CD4-positive, alpha-beta T cell (primary cell): ENCODE measurements at places on chromosomes 5 and 9. TPM values are rescaled to one million over a fixed set of nuclear protein-coding genes. Genes with fewer than 3 reads are reported as not detected.

FNIP1 gene
- total RNA-seq = 34.5 TPM

FXN gene
- 12.2 TPM for total RNA-seq

- no peak overlapping the region for H3K27ac ChIP-seq
- no peaks in the 10 kb centered on the region for H3K27me3 ChIP-seq
- H3K36me3 ChIP-seq = no peaks in the 10 kb centered on the region
- peaks cover 25% of the 10 kb centered on the region for H3K4me1 ChIP-seq
- no peak for DNase-seq
- H3K4me3 ChIP-seq = no peak overlapping the region
Measured at GRCh38 chr5:172008689-172009141, 2.3 kb upstream of the FBXW11 start.

GRCh38 chr5:172890659-172891058 lies 56.6 kb downstream of the ERGIC1 start:
- no peak overlapping the region for H3K4me3 ChIP-seq
- H3K4me1 ChIP-seq = peaks cover 4% of the 10 kb centered on the region
- peaks cover 22% of the 10 kb centered on the region for H3K36me3 ChIP-seq
- no peak overlapping the region for H3K27ac ChIP-seq
- H3K27me3 ChIP-seq = no peaks in the 10 kb centered on the region

GRCh38 chr5:17426104-17426749 lies 71.8 kb upstream of the TAF11L2 start:
- no peak overlapping the region for H3K4me3 ChIP-seq
- no peaks in the 10 kb centered on the region for H3K36me3 ChIP-seq
- H3K4me1 ChIP-seq = no peaks in the 10 kb centered on the region
- DNase-seq = no peak
- H3K27me3 ChIP-seq = no peaks in the 10 kb centered on the region
- no peak overlapping the region for H3K27ac ChIP-seq

- no peak overlapping the region for H3K27ac ChIP-seq
- H3K27me3 ChIP-seq = no peaks in the 10 kb centered on the region
- peaks cover 8% of the 10 kb centered on the region for H3K36me3 ChIP-seq
- H3K4me1 ChIP-seq = peaks cover 6% of the 10 kb centered on the region
- H3K4me3 ChIP-seq = no peak overlapping the region
- no peak for DNase-seq
Measured at GRCh38 chr9:137682428-137683105, 63.8 kb downstream of the EHMT1 start.

SV2C gene
- total RNA-seq = 0.08 TPM

TEK gene
- not detected for total RNA-seq

- no peaks in the 10 kb centered on the region for H3K4me1 ChIP-seq
- DNase-seq = no peak
- no peak overlapping the region for H3K27ac ChIP-seq
- no peak overlapping the region for H3K4me3 ChIP-seq
- no peaks in the 10 kb centered on the region for H3K36me3 ChIP-seq
Measured at GRCh38 chr9:14882090-14882489, 28.1 kb downstream of the FREM1 start.

DNA sequence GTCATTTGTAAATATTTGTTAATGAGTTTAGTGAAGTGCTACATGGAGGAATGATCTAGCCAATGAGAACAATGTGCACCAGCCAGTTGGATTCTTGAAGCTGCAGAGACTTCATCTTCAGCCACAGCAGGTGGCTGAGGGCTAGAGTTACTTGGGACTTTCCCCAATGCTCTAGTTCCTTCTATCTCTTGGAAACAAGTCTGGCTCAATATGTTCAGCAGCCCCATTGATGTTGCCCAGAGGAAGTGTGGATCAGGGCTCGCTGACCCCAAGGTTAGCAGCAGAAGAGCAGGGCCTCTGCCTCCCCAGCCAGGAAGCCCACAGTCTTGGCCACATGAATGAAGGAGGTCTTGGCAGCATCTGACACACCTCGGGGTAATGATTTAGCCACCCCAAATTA lies 117.5 kb downstream of the SLC1A3 start:
- peak overlapping the region; percentile 50 for H3K4me3 ChIP-seq
- H3K27ac ChIP-seq = no peak overlapping the region
- no peaks in the 10 kb centered on the region for H3K36me3 ChIP-seq
- no peak for DNase-seq
- H3K27me3 ChIP-seq = no peaks in the 10 kb centered on the region

DNA sequence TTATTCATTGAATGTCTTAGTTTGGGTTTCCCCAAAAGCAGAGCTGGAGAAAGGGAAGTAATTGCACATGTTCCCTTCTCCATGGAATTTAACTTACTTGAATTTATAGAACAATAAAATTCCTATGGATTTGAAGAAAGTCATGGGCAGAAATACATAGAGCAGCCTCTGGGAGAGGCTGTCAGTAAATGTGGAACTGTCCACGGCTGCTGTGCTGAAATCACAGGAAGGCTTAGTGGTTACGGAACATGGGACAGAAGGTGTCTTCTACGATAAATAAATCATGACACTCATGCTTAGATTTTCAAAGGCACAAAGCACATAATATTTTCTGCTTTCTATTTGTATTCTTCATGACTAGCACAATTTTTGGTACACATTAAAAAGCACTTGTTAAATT lies 440.6 kb upstream of the IZUMO3 start:
- no peaks in the 10 kb centered on the region for H3K27me3 ChIP-seq
- no peak overlapping the region for H3K27ac ChIP-seq
- H3K4me1 ChIP-seq = no peaks in the 10 kb centered on the region
- no peak overlapping the region for H3K4me3 ChIP-seq

TTC16 gene
- 2.1 TPM for total RNA-seq

DNA sequence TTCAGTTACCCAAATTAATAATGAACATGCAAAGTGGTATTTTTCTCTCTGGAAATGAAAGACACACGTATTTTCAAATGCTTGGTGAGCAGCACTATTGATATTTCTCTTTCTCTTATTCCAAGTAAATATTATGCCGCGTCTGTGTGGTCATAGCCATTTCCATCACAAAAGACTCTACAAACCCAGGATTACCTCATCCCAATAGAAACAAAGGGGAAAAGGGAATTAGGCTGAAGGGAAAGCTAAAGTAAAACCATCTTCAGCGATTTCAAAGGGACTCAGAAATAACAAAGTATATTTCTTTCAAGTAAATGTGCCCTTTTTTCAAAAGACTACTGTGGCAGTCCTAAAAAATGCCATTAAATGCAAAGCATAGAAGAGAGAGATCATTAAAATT lies 62.0 kb upstream of the FST start:
- no peak overlapping the region for H3K4me3 ChIP-seq
- no peaks in the 10 kb centered on the region for H3K27me3 ChIP-seq
- no peak for DNase-seq
- no peaks in the 10 kb centered on the region for H3K36me3 ChIP-seq
- H3K27ac ChIP-seq = no peak overlapping the region
- H3K4me1 ChIP-seq = no peaks in the 10 kb centered on the region

DNA sequence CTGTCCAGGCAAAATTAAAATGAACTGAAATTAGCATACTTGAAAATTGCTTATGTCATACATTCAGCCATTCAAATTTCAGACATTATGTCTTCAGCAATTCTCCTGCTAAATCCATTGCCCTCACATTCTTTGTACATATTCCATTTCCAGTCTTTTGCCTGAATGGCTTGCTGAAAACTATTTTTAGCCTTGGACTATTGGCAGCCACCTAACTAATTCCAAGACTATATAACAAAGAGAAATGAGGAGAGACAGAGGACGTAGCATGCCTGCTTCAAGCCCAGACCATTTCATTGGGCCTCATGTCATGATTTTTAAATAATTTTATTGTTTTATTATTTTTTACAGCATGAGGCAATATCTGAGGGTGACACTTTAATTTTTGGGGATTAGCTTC lies 100.3 kb downstream of the MRPS30 start:
- H3K4me3 ChIP-seq = no peak overlapping the region
- no peaks in the 10 kb centered on the region for H3K27me3 ChIP-seq
- DNase-seq = no peak
- no peak overlapping the region for H3K27ac ChIP-seq
- H3K36me3 ChIP-seq = no peaks in the 10 kb centered on the region

DNA sequence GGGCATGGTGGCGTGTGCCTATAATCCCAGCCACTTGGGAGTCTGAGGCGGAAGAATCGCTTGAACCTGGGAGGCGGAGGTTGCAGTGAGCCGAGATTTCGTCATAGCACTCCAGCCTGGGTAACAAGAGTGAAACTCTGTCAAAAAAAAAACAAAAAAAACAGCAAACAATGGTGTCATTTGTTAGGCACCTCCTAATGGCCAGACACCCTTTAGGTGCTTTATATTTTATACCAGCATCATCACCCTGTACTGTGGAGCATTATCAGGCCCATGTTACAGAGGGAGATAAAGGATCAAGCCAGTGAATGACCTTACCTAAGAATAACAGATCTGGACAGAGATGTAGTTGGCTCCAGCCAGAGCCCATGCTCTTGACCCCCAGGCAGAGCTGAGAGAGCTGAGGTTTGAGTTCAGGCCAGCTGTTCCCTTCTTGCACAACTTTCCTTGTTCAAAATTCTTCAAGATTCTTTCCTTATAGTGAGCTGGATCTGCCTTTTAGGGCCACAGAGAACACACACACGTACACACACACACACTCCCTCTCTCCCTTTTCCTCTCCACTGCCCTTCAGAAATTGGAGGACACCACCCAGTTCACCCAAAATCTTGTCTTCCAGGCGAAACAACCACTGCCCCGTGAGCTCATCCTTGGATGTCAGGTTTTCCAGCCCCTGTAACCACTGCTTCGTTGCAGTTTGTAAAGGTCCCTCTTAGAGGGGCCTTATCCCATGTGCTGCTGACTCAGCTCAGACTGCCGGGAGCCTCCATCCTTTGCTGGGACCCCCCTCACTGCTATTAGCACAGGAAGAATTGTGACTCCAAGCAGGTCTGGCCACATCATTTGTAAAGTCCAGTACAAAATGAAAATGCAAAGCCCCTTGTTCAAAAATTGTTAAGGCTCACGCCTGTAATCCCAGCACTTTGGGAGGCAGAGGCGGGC lies 10.4 kb upstream of the PTGES start:
- no peaks in the 10 kb centered on the region for H3K36me3 ChIP-seq
- H3K4me3 ChIP-seq = no peak overlapping the region
- no peak for DNase-seq
- H3K4me1 ChIP-seq = no peaks in the 10 kb centered on the region
- no peak overlapping the region for H3K27ac ChIP-seq

GRCh38 chr9:87008667-87009066 lies 61.4 kb upstream of the GAS1 start:
- H3K27me3 ChIP-seq = no peaks in the 10 kb centered on the region
- H3K4me1 ChIP-seq = no peaks in the 10 kb centered on the region
- H3K36me3 ChIP-seq = no peaks in the 10 kb centered on the region
- no peak overlapping the region for H3K27ac ChIP-seq
- H3K4me3 ChIP-seq = no peak overlapping the region

DNA sequence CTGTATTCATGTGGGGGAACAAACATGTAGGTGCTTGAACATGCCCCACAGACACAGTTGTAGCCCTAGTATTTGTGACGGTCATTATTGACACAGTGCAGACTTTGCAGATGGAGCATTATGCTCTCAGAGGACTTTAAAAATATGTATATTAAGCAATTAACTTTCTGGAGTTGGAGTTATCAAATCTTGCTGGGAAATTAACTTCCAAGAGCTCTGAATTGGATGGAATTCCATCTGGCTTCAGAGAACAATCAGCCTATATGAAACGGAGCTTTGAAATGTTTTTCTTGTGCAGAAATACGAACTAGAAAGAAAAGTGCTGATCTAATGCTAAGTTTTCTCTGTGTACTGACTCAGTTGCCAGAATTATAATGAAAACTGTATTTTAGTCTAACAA lies 50.9 kb upstream of the FSD1L start:
- H3K27me3 ChIP-seq = peaks cover 11% of the 10 kb centered on the region
- no peak overlapping the region for H3K4me3 ChIP-seq
- H3K4me1 ChIP-seq = no peaks in the 10 kb centered on the region
- H3K27ac ChIP-seq = no peak overlapping the region
- no peak for DNase-seq
- H3K36me3 ChIP-seq = no peaks in the 10 kb centered on the region

GRCh38 chr5:95617057-95617456 lies 2.8 kb upstream of the GPR150 start:
- H3K36me3 ChIP-seq = no peaks in the 10 kb centered on the region
- H3K27me3 ChIP-seq = no peaks in the 10 kb centered on the region
- no peak overlapping the region for H3K27ac ChIP-seq
- peaks cover 26% of the 10 kb centered on the region for H3K4me1 ChIP-seq

DNA sequence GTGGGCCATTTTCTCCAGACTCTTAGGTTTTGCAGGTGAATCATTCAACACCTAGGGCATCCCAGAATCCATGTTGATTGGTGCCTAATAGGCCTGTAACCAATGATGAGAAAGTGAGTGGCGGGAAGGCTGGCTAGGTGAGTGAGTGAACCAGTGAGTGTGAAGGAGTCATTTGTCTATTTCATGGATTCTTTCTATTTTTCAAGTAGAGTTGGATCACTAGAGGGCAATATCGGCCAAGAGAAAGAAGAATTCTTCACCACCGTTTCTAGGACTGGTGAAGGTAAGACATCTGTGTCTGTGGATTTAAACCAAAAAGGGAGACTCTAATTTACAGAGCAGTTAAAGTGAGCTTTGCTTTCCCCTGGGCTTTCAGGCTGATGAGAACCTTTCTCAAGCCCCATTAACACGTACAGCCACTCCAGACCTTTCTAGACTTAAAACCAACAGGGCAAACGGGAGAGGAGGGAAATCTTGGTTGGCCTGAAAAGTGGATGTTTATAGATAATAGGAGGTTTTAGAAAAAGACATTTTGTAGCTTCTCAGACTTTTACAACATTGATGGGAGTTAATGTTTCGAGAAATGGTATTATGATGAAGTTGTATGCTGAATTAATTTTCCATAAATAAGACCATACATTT lies 114.3 kb upstream of the IL12B start:
- H3K27ac ChIP-seq = no peak overlapping the region
- DNase-seq = no peak
- H3K27me3 ChIP-seq = no peaks in the 10 kb centered on the region

DNA sequence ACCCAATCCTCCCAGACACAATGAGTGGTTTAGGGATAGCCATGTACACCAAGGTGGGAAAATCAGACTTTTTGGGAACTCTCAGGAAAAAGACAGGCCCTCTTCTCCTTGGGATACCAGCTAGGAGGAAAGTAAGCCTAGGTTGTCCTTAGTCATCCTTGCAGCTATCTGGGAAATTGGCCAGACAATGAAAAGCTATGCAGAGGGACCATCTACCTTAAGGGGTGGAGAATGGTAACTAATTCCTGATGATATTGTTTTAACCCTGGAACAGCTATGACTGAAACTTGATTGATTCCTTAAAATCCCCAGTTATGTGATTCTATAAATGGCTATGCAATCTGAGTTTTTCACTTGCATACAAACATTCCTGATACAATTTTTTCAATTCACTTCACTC lies 88.9 kb upstream of the BNC2 start:
- no peak overlapping the region for H3K27ac ChIP-seq
- H3K36me3 ChIP-seq = no peaks in the 10 kb centered on the region
- no peaks in the 10 kb centered on the region for H3K27me3 ChIP-seq
- no peaks in the 10 kb centered on the region for H3K4me1 ChIP-seq

DNA sequence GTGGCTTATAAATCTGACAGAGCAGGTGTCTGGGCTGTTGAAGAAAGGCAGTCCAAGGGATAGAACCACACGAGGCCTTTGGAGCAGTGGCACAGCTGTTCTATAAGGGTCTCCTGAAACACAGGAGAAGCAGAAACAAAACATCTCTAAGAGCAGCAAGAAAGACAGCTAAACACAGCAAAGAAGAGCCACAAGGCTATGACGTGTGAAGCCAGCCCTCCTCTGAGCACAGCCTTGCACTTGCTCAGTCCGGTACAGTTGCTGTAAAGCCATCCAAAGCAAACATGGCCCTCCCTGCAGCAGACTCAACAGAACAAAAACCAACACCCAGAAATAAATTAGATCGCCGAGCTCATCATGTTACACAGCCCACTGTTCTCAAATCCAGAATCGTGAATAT lies 2.6 kb upstream of the GZMK start:
- no peak overlapping the region for H3K4me3 ChIP-seq
- H3K4me1 ChIP-seq = peaks cover 21% of the 10 kb centered on the region
- no peak overlapping the region for H3K27ac ChIP-seq
